ENCODE measurements at places on chromosomes 7 and 10. TPM values are rescaled to one million over a fixed set of nuclear protein-coding genes. Genes with fewer than 3 reads are reported as not detected.

Gene CYP2C8
- not detected for total RNA-seq

Gene KCNH2
- total RNA-seq: not detected

Gene CYP17A1
- total RNA-seq: not detected

Gene PDE6C
- not detected for total RNA-seq

Gene DKK1
- total RNA-seq: 18.6 TPM

Gene RBP4
- not detected for total RNA-seq

Gene PTN
- not detected for total RNA-seq

Gene AOAH
- not detected for total RNA-seq

Gene ITIH5
- 1.1 TPM for total RNA-seq

Gene SAMD9
- 74.0 TPM for total RNA-seq

Gene NUDT5
- total RNA-seq: 96.9 TPM

Gene ECHDC3
- 14.2 TPM for total RNA-seq

Gene C10orf143
- 0.73 TPM for total RNA-seq

Gene SLF2
- total RNA-seq: 36.0 TPM

Gene GRIFIN
- not detected for total RNA-seq

Gene ANAPC16
- total RNA-seq: 53.8 TPM

Gene NXPH1
- total RNA-seq: not detected

Gene PDE1C
- 0.33 TPM for total RNA-seq

Gene CPEB3
- total RNA-seq: 2.2 TPM

Gene DEPP1
- total RNA-seq: not detected

Gene OR2A25
- not detected for total RNA-seq

Gene INSIG1
- total RNA-seq: 254 TPM

Gene UPK3BL2
- 2.3 TPM for total RNA-seq

Gene MUC12
- not detected for total RNA-seq

Gene LRIT2
- total RNA-seq: not detected

Gene HOXA5
- 0.33 TPM for total RNA-seq

Gene C7orf33
- not detected for total RNA-seq

Gene NAT16
- not detected for total RNA-seq

Gene CDH23
- total RNA-seq: under 0.01 TPM

Gene SAMD8
- total RNA-seq: 30.2 TPM

Gene CRHR2
- not detected for total RNA-seq

All from melanocyte of skin (primary cell).